ENCODE measurements at places on chromosomes 6 and 20. TPM values are rescaled to one million over a fixed set of nuclear protein-coding genes. Genes with fewer than 3 reads are reported as not detected.

- no peak for DNase-seq
- H3K27me3 ChIP-seq: no peaks in the 10 kb centered on the region
- H3K4me3 ChIP-seq: no peak overlapping the region
- no peaks in the 10 kb centered on the region for H3K4me1 ChIP-seq
- H3K27ac ChIP-seq: no peak overlapping the region
These were observed 65.2 kb downstream of the RIPOR3 start for GRCh38 chr20:50625986-50626677.

- H3K4me3 ChIP-seq: no peak overlapping the region
- DNase-seq: no peak
- H3K27ac ChIP-seq: no peak overlapping the region
These were observed 154.6 kb upstream of the AHI1 start for GRCh38 chr6:135651964-135652755.

Gene SIRPG
- not detected for total RNA-seq

- H3K27me3 ChIP-seq: no peaks in the 10 kb centered on the region
- H3K36me3 ChIP-seq: no peaks in the 10 kb centered on the region
- H3K4me1 ChIP-seq: no peaks in the 10 kb centered on the region
These were observed 379.9 kb upstream of the EPHA7 start for GRCh38 chr6:93799226-93799625.

DNA sequence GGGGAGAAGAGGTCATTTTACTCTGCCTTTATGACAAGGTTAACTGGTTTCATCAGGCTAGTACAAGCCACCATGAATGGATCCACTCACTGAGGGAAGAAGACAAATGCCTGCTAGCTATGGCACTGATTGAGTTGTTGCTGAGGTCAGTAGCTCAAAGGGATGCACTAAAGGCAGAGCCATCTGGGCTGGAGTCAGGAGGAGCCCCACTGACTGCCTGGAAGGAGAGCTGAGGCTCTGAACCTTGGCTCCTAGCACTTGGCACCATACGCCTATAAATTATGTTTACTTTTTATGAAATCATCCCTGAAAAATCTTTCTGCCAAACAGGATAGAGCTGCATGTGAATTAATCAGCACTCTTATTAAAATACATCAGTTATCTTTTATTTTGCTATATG is 104.6 kb downstream of the DTD1 start:
- H3K27ac ChIP-seq: no peak overlapping the region
- H3K27me3 ChIP-seq: no peaks in the 10 kb centered on the region
- no peaks in the 10 kb centered on the region for H3K4me1 ChIP-seq
- DNase-seq: no peak

DNA sequence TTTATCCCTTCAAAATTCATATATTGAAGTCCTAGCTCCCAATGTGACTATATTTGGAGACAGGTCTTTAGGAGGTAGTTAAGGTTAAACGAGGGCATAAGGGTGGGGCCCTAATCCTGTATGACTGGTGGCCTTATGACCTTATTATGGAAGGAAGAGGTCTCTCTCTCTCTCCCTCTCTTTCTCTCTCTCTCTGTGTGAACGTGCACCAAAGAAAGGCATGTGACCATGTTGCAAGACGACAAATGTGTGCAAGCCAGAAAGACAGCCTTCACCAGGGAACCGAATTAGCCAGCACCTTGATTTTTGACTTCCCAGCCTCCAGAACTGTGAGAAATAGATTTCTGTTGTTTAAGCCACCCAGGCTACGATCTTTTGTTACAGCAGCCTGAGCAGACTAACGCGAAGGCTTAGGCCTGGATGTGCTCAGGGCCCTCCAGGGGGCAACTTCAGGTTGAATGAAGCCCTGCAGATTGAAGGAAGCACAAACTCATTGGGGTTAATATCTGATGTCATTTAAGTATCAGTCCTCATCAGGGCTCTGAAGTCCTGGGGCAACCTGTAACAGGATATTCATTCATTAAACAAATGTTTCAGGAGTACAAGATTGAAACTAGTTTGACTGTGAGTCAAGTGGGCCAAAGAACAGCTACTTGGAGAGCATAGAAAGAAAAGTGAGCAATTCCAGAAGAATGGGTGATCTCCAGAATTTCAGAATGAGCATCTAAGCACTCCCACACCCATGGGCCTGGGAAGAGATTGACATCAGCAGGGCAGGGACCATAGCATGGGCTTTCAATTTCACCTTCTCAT is 157.4 kb upstream of the TNFAIP3 start:
- H3K4me1 ChIP-seq: peaks cover 4% of the 10 kb centered on the region
- no peak for DNase-seq
- no peak overlapping the region for H3K4me3 ChIP-seq
- H3K27ac ChIP-seq: no peak overlapping the region
- no peaks in the 10 kb centered on the region for H3K36me3 ChIP-seq

Measured in endothelial cell of umbilical vein (primary cell).